Germinal center (tissue), 1 donor: ENCODE measurements at places on chromosomes 1 and 21.

DNA sequence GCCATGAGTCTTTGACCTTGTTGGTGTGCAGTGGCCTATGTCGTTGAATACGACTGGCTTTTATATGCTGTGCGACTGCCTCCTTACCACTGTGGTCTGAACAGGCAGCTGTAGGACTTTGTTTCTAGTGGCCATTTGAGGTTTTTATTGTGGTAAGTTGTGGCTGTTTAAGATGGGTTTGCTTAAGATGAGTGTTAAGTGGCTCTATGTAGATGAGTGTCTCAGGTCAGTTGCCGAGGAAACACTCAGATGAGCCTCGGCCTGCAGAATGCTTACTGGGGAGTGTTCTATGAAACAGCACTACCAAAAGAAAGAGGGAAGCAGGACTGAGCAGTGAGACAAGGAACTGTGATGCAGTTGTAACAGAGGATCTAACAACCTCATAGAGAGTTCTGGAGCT lies 14.9 kb upstream of the CD1C start:
- no peak for DNase-seq

GRCh38 chr1:1430114-1430982 lies 5.1 kb upstream of the VWA1 start:
- no peak for DNase-seq

GRCh38 chr1:212600980-212601379 lies 7.6 kb upstream of the ATF3 start:
- DNase-seq = no peak

- DNase-seq = no peak
Observed at GRCh38 chr1:169288011-169288414, 79.6 kb downstream of the NME7 start.

DNA sequence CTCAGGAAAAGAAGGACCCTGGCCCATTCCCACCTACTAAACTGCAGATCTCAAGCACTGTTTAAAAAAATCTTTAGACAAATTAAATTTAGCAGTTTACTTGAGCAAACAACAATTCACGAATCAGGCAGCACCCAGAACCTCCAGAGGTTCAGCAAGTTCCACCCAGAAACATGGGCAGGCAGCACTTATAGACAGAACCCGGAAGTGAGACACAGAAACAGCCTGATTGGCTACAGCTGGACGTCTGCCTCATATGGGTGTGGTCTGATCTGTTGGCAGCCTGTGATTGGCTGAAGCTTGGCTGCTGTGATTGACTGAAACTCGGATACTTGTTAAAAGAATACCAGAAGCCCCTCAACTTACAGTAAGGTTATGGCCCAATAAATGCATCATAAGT lies 34.7 kb upstream of the COL6A2 start:
- DNase-seq = no peak

DNA sequence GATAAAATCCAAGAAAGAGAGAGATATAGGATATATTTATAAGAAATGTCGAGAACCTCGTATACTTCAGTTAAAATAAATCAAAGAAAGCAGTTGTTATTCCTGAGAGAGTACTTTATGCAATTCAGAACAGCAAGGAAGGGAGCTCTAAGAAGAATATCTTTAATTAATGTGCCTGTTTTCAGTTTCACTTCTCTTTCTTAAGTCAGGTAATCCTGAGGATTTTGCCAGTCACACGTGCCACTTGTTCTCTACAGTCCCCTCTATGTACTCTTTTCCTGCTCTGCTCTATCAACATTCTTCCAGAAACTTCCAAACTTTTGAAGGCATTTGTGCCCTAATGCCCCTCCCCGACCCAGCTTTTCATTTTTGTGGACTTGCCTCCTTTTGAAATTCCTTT lies 211.9 kb downstream of the AKT3 start:
- peak; percentile 2 for DNase-seq

GRCh38 chr1:202589190-202589930 lies 120.9 kb downstream of the SYT2 start:
- DNase-seq = peak; percentile 26

DNA sequence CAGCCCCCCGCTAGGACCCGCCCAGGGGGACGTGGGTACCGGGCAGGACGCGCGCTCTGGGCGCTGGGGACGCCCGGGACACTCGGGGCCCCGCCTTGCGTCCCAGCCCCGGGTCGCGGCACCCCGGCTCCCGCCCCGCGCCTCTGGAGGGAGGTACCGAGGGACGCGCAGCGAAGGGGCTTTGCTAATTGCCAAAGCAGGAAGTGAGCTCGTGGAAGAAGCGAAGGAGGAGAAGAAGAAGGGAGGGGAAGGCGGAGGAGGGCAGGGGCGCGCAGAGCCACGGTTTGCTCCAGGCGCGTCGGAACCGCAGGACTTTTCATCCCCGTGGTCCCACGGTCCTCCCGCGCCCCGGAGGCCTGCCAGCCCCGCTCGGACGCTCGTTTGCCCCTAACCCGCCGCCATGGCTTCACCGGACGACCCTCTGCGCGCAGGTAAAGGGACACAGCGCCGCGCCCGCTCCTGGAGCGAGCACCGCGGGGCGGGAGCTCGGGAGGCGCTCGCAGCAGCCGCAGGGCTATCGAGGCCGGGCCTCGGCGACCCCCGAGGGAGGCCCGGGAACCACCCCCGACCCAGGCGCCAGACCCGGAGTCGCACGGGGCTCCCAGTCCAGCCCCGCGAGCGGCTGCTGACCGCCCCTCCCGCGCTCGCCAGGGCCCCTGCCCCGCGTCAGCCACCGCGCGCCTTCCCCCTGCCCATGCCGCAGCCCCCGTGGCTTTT lies 1.3 kb downstream of the EDARADD start:
- DNase-seq = peak; percentile 41

DNA sequence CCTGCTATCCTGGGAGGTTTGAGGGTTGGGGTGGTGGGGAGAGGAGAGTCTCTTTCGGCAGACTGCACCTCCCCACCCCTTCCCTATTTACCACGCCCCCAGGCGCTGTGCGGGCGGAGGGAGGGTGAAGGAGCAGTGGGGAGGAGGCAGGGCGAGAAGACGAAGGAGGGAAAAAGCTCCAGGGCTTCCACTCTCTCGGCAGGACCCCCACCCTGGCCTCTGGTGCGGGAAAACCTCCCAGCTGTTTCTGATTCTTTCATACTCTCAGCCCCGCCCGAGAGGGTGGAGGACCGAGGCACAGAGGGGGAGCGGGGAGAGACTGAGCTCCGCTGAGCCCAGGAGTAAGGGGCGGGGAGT lies 866 bp upstream of the WNT2B start:
- DNase-seq = peak; percentile 66

DNA sequence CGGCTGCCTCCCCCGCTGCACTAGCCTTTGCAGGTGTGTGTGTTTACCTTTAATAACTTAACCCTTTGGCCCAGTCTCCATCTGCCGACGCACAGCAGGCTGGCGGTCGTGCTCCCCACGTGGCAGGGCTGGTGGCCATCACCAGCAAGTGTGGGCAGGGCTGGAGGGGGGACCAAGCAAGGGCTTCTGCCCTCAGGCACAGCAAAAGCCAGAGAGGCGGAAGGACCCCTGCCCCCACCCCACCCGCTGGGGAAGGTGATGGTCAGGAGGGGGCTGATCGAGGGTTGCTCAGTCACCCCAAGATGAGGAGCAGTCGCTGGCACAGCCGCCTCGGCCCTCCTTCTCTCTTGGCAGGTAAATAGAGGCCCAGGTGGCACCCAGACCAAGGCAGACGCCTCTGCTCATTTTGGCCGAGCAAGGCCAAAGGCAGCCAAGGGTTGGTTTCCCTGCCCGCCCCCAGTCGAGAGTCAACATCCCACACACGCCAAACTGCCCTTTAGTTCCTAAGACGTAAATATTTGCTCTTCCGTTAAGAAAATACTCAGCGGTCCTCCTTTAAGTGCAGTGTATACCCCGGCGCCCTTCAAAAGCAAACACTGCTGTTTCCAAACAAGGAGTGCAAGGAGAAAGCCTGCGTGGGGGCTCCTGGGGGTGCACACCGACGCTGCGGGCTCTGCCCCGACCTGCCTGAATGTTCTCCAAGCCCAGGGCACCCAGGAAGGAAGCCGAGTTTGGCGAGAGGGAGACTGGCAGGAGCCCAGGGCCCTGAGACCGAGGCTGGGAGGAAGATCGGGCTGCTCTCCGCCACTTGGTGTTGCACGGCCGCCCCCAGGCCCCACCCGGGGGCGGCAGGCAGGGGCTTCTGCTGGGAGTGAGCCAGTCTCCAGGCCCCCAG lies 82.7 kb downstream of the SIK1 start:
- DNase-seq = no peak

GRCh38 chr1:177302357-177303044 lies 131.7 kb downstream of the BRINP2 start:
- no peak for DNase-seq

DNA sequence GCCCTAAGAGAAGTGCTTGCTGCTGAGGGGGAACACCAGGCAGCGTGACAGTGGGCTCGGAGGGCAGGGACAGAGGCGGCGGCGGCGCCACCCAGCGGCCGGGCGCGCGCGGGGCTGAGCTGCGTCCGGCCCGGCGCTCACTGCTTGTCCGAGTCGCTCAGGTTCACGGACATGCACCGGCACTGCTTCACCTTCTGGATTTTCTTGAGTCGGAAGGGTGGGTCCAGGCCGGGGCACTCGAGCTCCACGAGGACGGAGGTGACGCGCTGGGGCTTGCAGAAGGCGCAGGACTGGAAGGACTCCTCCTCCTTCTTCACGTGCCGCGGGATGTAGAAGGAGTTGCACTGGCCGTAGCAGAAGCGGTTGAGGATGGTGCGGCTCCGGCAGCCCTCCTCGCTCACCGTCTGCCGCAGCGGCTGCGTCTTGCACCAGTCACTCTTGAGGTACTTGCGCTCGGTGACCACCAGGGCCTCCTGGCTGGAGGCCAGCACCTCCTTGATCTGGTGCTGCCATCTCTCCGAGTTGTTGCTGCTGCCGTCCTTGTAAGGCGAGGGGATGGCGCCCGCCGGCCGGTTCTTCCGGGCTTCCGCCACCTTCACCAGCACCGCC lies 119.0 kb downstream of the GREM2 start:
- no peak for DNase-seq

GRCh38 chr1:201360486-201360885 lies 17.0 kb downstream of the TNNT2 start:
- no peak for DNase-seq

DNA sequence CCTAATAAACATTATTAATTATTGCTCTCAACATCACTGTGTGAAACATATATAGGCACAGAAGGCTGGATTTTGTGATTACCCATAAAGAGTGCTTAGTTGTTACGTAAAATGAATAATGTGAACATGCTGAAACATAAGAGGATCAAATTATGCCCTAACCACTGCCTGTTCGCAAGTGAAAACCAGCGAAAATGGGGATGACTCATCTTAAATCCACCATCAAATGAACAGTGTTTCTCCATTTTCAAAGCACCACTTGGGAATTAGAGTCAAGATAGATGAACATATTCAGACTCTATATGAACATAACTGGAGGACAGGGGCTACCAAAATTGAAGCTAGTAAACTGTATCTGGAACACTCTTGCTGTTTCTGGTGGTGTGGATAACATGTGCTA lies 386.2 kb downstream of the HHIPL2 start:
- no peak for DNase-seq

- DNase-seq = no peak
Observed at GRCh38 chr1:29094433-29094832, 29.3 kb downstream of the TMEM200B start.

- DNase-seq = no peak
Observed at GRCh38 chr1:210025870-210026269, 87.9 kb downstream of the SYT14 start.

GRCh38 chr1:32274646-32275340 lies 17.1 kb upstream of the HDAC1 start:
- no peak for DNase-seq

GRCh38 chr1:247110627-247111258 lies 6.6 kb upstream of the ZNF669 start:
- no peak for DNase-seq

GRCh38 chr1:33641104-33641830 lies 168.8 kb downstream of the ZSCAN20 start:
- peak; percentile 20 for DNase-seq

DNA sequence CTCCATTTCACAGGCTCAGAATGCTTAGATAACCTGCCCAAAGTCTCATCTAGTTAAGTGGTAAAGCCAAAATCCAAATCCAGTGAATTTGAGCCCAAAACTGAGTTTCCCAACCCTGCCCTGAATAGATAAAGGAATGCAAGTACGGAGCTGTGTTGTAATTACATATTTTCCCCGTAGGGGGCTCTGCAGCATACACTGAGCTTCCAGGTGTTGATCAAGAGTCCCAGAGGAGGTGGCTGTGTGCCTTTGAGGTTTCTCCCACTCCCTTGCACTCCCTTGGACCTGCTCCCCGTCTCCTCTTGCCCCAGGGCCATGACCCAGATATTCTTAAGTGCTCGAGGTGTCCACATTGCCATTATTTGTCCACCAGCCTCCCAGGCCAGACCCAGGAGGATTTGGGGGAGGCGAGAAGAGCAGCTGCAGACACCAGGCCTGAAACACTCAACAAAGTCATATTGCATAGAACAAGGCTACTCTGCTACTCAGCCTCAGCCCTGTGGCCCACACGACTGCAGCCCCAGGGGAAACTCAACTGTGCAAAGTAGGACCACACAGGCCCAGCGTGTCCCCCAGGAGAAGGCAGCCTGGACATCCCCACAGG lies 18.4 kb upstream of the LY9 start:
- peak; percentile 59 for DNase-seq
